Fibroblast of pulmonary artery (primary cell): ENCODE measurements at places on chromosomes 7 and 10.
A peak's percentile ranks its signal among the peaks of the same experiment; 100 is the strongest.

DNA sequence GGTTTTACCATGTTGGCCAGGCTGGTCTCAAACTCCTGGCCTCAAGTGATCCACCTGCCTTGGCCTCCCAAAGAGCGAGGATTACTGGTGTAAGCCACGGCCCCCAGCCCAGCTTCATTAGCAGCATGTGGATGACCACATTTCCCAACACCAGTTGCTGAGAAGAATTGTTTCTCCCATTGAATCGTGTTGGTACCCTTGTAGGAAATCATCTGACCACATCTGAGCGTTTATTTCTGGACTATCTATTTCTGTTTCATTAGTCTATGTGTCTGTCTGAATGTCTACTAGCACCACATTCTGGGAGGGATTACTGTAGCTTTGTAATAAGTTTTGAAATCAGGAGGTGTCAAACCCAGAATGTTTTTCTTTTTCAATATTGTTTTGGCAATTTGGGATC, 89.6 kb downstream of the LCOR start:
- DNase-seq = no peak

DNA sequence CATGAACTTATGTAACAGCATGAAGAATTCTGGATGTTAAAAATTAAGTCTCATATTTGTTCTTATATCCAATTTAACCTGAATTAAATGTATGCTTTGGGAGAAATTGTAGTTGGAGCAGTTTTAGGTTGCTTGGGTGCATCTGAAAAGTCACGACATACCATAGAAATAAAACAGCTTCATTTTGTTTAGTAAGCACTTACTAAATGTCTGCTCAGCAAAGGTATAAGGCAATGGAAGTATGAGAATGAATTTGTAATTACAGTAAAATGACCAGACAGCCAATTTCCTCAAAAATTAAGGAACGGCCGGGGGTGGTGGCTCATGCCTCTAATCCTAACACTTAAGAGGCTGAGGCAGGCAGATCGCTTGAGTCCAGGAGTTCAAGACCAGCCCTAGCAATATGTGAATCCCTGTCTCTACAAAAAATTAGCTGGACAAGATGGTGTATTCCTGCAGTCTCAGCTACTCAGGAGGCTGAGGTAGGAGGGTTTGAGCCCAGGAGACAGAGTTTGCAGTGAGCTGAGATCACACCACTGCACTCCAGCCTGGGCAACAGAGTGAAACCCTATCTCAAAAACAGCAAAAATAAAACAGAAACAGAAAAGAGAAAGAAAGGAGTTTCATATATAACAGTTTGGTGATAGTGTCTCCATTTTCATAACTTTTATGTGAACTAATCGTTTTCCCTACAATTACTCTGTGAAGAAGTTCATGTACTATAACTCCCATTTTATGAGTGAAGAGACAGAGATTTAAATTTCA, 47.2 kb upstream of the KLF6 start:
- no peak for DNase-seq

GRCh38 chr7:88147341-88147740, 72.5 kb downstream of the SRI start:
- no peak for DNase-seq

DNA sequence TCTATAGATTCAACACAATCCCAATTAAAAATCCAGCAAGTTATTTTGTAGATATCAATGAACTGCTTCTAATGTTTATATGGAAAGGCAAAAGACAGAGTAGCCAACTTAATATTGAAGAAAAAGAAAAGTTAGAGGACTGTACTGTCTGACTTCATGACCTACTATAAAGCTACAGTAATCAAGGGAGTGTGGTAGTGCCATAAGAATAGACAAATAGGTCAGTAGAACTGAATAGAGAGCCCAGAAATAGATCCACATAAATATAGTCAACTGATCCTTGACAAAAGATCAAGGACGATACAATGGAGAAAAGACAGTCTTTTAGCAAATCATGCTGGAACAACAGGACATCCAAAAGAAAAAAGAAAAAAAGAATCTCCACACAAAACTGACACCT, 7.4 kb upstream of the EEPD1 start:
- DNase-seq = no peak

GRCh38 chr7:15481132-15481531, 80.7 kb downstream of the AGMO start:
- DNase-seq = no peak

- peak; percentile 76 for DNase-seq
Observed at GRCh38 chr10:51960494-51960895, 261.1 kb upstream of the CSTF2T start.

DNA sequence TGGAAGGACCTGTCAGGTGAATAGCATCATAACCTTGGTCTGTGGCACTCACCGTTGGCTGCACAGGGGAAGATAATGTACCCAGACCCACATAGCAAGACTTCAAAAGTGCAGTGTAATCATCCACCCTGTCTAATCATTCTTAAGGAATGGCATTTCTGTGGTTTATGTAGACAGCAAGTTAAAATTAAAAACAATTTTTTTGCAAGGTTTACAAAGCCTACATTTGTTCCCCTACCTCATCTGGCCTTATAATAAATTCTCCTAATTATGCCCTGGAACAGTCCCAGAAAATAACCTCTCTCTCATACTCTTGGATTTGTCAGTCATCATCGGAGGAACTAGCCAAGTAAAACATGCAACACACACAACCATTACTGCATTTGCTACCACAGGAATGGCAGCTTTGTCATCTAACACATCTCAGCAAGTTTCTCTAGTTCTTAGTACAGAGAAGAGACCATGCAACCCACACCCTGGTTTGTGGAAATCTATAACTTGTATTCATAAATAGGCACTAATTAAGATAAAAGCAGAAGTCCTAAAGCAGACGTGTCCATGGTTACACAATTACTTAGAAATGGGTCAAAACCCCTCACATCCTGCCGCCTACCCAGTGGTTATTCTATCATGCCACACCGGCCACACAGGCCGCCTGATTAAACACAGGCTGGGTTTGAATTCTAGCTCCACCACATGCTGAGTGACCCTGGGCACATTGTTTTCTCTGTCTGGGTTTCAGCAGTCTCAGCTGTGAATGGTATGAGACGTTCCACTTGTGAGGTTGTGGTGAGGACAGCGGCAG, 19.1 kb downstream of the ABLIM1 start:
- DNase-seq = peak; percentile 65

- no peak for DNase-seq
Observed at GRCh38 chr10:43230101-43230908, 36.6 kb downstream of the RASGEF1A start.

GRCh38 chr7:35411331-35411730, 157.4 kb upstream of the TBX20 start:
- DNase-seq = peak; percentile 36

- DNase-seq = no peak
Observed at GRCh38 chr10:78269060-78269459, 235.4 kb downstream of the RPS24 start.

DNA sequence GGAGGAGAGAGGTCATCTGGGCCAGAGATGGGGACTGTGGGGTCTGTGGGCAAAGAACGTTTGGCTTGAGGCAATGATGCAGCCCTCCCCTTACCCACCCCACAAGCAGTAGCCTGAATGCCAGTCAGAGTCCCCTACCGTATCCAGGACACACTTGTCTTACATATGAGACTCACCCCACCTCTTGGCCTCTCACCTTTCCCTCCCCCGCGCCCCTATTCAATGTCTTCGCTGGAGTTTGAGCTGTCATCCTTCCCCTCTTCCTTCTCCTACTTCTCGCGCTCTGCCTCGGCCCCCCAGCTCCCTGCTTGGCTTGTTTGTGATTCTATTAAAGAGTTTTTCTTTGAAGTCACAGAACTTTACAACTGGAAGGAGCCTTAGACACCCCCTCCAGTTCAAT, 8.9 kb downstream of the PRRT4 start:
- DNase-seq = no peak

GRCh38 chr10:110239892-110240291, 32.5 kb downstream of the MXI1 start:
- peak; percentile 23 for DNase-seq

- DNase-seq = no peak
Observed at GRCh38 chr10:48568546-48568945, 36.3 kb downstream of the ARHGAP22 start.

GRCh38 chr7:23164846-23165245, 17.0 kb upstream of the NUP42 start:
- DNase-seq = no peak

- DNase-seq = peak; percentile 37
Observed at GRCh38 chr7:149415391-149416071, 45.3 kb downstream of the ZNF777 start.

DNA sequence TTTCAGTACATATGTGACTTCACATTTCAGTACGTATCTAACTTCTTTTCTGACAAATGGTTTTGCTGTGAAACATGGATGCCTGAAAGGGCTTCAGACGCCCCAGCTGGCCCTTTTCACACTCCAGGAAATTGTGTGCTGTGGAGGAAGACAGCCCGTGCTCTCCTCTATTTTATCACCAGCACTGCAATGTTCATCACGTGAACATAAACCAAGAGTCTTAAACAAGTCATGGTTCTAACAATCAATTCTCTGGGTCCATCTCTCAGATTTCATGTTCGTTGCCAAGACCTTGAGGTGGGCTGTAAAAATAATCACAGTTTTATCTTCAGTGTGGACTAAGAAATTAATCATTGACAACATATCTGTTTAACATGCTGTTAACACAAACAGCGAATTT, 141.2 kb downstream of the WDR37 start:
- DNase-seq = no peak
